Stimulated activated CD4-positive, alpha-beta T cell treated with anti-CD3 and anti-CD28 coated beads, Interleukin-2, amount 100 ng/mL, for 24 hours (primary cell): ENCODE measurements at places on chromosomes 13 and 19.
A peak's percentile ranks its signal among the peaks of the same experiment; 100 is the strongest.

- DNase-seq = no peak
These were observed 23.1 kb downstream of the TRPM4 start for GRCh38 chr19:49180659-49181058.

DNA sequence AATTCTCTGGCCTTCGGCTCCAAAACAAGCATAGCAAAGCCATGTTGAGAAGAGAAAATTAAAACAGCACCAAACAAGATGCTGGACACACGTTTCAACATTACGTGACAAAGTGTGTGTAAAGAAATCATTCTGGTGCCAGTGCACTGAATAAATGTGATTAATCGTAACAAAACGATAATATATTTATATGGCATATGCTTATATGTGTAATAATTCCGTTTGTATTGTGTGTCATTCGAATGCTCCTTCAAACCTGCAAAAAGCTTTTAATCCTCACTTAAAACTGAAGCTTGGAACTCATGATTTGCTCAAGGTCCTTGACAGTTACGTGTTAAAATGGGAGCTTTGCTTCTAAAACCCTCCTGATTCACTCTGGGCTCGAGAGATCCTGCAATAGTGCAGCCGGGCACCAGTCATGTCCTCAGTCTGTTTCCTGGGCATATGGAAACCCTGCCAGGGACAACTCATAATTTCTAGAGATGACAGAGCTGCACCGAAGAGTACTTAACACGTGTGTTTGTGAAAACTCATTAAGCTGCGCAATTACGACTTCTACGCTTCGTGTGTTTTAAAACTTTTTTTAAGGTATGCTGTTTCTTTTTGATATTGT lies 731 bp upstream of the AKAP8L start:
- DNase-seq = no peak

DNA sequence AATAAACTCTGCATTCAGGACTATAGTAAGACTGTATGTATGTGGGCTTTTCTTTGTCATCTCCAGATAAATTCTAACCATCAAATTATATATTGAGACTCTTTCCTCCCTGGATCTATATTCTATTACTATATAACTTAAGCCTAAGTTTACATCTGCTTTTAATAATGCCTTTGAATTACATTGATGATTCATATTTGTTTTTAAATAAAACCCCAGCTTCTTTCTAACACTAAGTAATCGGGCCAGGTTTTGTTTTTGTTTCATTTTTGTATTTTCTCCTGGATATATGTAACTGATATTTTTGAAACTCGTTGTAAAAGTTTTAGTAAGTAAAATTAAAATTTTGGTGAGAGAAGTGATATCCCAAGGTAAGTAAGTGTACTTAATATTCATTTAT lies 1599.1 kb downstream of the PCDH9 start:
- no peak for DNase-seq

GRCh38 chr13:27679896-27680295 lies 58.2 kb downstream of the POLR1D start:
- no peak for DNase-seq

GRCh38 chr13:36370108-36370429 lies 23.9 kb upstream of the SPART start:
- no peak for DNase-seq

DNA sequence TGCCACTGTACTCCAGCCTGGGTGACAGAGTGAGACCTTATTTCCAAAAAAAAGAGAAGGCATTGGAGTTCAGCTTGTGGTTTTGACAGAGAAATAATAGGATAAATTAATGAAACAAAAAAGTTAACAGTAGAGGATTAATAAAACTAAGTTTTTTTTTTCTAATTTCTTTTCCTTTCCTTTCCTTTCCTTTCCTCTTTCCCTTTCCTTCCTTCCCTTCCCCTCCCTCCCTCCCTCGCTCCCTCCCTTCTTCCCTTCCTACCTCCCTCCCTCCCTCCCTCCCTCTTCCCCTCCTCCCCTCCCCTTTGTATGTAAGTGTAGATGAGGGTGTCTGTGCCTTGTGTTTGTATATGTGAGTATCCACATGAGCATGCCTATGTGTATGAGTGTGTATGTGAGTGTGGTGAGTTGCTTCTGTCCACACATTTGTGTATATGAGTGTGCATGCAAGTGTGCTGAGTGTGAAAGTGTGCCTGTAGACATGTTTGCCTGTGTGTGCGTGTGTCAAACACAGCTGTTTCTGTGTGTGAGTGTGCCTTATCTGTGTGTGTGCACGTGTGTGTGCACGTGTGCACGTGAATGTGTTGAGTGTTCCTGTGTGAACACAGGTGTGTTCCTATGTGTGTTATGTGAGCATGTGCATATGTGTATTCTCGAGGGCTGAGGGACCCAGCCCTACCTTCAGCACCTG lies 12.5 kb upstream of the MZF1 start:
- no peak for DNase-seq

GRCh38 chr13:110123041-110123809 lies 183.7 kb downstream of the COL4A1 start:
- no peak for DNase-seq

DNA sequence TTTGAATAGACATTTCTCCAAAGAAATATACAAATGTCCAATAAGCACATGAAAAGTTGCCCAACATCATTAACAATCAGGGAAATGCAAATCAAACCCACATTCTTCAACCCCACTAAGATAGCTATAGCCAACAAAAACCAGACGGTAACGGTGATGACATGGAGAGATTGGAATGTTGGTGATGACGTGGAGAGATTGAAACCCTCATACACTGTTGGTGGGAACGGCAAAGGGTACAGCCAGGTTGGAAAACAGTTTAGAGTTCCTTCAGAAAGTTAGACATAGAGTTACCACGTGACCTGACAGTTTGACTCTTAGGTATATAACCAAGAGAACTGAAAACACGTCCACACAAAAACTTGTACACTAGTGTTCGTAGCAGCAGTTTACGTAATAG lies 48.1 kb downstream of the TNFRSF19 start:
- DNase-seq = no peak

GRCh38 chr19:35295792-35296462 lies 4.0 kb downstream of the MAG start:
- DNase-seq = peak; percentile 30

- no peak for DNase-seq
These were observed 19.4 kb downstream of the EPS15L1 start for GRCh38 chr19:16452325-16452724.

GRCh38 chr13:28002886-28003698 lies 14.6 kb upstream of the URAD start:
- no peak for DNase-seq

- DNase-seq = no peak
These were observed 227.8 kb downstream of the ENOX1 start for GRCh38 chr13:43558939-43559338.

DNA sequence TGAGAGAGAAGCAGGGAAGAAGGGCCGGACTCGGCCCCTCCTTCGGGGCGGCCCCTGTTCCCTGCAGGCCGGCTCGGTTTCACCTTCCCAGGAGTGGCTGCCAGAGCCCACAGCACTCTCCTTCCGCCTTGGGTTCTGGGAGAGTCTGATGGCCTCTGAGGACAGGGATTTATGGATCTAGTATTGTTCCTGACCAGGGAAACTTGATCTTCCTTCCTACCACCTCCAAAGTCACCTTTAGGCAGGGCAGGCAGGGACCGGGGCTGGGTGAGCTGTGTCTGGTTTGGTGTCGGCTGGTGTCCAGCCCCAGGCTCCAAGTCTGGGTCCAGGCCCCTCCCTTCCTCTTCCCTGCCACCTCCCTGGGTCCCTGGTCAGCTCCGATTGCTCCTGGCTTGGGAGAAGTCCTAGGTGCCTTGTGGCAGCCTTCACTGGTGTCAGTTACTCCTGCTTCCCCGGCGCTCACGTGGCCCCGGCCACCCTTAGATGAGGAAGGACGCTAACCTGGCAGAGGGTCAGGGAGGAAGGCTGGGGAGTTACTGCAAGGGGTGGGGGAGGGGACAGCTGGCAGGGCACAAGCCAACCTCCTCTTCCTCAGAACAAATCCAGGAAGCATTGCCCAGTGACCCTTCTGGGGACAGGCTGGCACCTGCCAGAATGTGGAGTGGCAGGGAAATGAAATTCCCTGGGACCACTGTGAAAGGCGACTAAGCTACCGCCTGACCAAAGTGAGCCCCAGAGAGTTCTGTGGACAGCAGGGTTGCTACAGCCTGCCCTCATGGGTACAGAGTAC lies 18.8 kb downstream of the RFX1 start:
- no peak for DNase-seq
